ENCODE measurements at places on chromosomes 16 and 17.

DNA sequence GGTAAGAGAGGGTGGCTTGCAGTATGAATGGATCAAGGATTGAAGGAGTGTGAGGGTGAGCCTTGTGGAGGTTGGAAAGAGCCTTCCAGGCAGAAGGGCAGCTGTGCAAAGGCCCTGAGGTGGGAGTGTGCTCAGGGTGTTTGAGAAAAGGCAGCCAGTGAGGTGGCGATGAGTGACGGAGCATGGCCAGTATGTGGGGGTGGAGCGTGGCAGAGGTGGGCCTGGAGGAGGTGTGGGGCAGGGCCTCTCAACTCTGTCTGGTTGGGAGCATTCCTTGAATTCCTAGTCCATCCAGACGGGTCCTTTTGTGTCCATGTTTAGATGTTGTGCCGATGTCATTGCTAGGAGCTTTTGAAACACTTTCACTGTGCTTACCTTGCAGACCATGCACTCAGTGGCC is 51.3 kb downstream of the EPN2 start:
- DNase-seq, result no peak

GRCh38 chr17:76845541-76846017 is 22.6 kb upstream of the MGAT5B start:
- DNase-seq, result no peak

DNA sequence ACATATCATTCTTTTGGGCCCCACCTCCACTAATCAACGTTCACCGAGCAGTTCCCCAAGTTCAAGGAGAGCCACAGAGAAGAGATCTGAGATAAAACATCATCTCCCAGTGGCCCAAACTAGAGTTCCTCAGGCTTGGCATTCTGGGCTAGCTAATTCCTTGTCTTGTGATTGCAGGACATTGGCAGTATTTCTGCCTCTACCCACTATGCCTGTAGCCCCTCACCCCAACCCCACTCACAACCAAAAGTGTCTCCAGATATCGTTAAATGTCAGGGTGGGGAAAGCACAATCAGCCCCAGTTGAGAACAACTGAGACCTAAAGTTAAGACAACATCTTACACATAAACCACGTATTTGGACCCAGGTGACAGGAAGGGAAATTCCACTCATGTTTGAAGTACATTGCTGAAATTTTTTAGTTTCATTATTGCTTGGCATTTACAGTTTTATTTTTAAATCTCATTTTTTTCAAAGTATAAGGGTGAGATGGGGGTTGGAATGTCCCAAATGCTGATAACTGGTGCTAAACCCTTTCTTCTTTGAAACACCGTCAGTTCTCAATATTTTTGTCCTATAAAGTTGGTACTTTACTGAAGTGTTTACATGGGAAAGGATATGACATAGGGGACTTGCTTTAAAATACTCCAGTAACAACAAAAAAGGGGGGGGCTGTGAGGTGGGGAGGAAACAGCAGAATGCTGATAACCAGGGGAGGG is 13.6 kb downstream of the ZC3H7A start:
- DNase-seq, result no peak

GRCh38 chr16:70665806-70666735 is 19.7 kb downstream of the IL34 start:
- DNase-seq, result no peak

GRCh38 chr17:5362162-5362811 is 57.2 kb downstream of the NUP88 start:
- no peak for DNase-seq

GRCh38 chr17:51398687-51399086 is 138.3 kb downstream of the UTP18 start:
- no peak for DNase-seq

DNA sequence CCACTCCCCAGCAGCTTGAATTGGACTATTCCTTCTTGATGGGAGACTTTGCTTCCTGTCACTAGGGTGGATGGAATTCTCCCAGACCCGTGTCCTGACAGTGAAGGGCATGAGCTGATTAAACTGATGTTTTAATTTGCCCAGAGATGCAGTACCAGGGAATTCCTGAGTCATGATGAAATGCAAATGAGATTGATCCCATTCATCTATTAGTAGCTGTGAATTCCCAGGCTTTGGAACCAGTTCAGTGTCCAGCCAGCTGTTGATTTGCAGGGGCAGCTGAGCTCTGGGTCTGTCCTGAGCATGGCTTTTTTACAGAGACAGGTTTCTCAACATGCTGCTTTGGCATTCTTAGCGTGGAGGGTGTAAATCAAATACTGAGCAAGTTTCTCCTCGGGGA is 157.9 kb downstream of the PITPNC1 start:
- DNase-seq, result no peak

DNA sequence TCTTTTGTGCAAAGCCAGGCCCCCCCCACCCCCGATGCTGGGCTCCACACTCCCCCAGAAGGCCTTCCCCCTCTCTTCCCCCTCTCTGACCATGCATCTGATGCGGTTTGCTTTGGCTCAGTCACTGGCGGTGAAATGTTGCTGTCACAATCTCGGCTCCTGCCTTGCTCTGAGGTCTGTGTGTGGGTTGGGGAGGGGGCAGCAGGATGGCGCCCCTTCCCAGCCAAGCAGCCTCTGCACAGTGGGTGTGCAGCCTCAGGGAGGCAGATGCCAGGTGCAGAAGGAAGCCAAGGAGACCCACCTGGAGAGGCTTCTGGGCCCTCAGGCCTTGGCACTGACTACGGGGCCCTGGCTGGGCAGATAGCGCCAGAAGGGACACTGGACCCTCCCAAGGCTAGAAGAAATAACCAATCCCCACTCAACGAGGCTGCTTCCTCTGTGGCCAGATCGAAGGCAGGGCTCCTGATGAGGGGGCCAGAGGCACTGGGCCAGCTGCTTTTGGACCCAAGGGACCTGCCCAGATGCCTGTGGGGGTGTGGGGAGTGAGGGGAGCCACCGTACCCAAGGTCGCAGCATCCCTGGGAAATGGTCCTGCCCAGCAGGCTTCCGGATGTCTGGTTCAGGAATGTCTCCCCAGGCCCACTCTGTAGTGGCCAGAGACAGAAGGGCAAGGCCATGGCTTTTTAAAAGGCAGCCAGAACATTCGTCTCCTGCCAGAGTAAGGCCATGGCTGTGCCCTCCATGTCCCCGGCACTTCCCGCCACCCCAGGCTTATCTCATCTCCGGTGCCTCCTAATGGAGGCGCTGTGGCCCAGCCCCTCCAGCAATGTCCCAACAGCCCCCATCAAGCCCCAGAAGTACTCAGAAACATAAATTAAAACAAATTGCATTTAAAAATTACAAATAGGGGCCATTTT is 43.4 kb upstream of the SLC38A10 start:
- DNase-seq, result no peak

GRCh38 chr17:80323982-80324381 is 63.3 kb downstream of the RNF213 start:
- DNase-seq, result no peak

- DNase-seq, result no peak
These were observed 315.6 kb downstream of the WWOX start for GRCh38 chr16:78415013-78415412.

DNA sequence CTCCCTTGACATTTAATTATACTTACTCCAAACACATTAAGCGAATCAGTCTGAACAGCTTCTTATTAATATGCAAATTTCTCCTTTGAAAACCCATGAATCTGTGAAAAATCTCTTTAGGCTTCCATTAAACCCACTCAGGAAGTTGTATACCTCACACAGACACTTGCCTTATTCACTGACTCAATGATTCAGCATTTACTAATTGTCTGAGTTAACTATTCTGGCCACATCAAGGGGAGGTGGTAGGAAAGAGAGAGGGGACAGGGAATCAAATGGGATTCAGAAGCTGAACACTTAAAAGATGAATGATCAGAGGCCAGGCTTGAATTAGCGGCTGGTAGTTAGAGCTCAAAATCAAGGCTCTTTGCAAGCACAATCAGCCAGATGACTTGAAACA is 70.0 kb downstream of the HS3ST3A1 start:
- DNase-seq, result no peak

- DNase-seq, result no peak
These were observed 27.6 kb upstream of the KPNB1 start for GRCh38 chr17:47622180-47622549.

DNA sequence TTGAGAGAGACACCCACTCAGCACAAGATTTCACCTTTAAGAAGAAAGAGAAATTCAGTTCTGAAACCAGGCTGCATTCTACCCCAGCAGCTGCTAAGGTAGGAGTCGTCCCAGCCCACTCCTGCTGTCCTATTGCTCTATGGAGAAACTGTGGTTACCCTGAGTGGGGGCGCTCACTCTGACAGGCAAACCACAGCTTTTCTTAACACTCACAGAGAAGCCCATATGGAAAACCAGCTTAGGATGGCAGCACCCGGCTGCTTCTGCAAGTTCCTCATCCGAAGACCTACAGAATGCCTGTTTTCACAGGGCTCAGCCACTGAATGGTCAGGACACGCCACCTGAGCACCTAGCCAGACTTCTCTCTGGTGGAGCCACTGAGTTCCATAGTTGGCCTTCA is 7.5 kb downstream of the ATP5PD start:
- DNase-seq, result no peak

- DNase-seq, result no peak
These were observed 54.6 kb downstream of the GPRC5B start for GRCh38 chr16:19829844-19830692.

- no peak for DNase-seq
These were observed 2.0 kb downstream of the AKAP10 start for GRCh38 chr17:19975601-19976000.

DNA sequence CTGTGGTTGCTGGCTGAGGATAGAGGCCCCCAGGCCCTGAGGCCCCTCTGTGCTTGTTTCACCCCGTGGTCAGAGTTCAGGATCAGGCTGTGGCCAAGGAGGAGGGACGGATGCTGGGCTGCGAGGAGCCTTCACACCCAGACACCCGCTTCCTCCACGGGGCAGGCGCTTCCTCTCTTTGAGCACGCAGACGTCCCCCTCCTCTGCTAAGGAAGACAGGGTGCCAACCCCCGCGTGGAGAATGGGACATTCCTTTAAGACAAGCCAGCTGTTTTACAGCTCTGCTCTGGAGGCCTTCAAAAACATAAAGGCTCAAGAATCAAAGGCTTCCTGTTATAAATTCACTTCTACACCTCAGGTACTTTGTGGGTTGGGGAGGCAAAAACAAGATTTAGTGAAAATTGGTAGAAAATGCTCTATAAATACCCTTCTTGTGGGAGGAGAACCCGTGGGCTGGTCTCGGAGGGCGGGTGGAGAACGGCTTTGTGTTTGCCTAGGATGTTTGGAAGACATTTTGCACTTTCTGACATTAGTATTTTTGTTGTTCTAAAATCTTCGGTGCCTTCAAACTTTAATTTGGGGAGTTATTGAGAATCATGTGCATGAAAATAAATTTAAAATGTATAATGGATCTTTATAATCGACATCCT is 60.8 kb upstream of the FOXF1 start:
- no peak for DNase-seq

- no peak for DNase-seq
These were observed 7.3 kb downstream of the FLCN start for GRCh38 chr17:17229416-17230384.

- no peak for DNase-seq
These were observed 223.1 kb downstream of the SEC14L1 start for GRCh38 chr17:77363821-77364361.

DNA sequence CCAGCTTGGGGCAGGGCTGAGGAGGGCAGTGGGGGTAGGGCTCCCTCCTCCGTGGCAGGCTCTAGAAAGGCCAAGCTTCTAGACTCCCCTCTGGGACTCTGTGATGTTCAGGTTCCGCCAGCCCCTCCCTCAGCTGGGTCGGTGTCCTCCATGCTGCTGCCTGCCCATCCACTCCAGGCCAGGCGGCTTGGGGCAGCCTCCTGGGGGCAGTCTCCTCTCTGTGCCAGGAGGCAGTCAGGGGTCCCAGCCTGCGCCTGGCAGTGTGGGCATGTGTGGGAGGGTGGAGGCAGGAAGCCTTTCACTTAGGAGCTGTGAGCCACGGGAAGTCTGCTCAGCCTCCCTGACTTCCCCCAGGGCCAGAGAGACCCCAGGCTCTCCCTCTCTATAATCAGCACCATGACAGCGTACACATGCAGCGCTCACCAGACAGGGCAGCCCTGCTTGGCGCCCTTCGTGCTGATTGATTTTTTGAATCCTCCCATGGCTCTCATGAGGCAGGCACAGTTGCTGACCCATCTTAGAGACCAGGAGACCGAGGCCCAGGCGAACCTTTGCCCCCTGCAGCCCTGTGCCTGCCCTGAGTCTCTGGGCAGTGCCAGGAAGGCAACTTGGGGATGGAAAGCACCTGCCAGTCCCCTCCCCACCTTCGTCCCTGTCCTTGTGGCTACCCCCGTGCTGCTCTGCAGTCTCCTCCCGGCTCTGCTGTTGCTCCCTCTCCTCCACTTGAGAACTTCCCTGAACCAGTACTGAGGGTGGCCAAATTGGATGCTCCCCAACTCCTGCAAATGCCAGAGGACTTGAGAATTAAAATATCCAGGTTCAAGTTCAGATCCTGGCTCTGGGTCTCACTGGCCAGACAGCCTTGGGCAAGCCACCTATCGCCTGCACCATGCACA is 234.7 kb upstream of the GSE1 start:
- no peak for DNase-seq

DNA sequence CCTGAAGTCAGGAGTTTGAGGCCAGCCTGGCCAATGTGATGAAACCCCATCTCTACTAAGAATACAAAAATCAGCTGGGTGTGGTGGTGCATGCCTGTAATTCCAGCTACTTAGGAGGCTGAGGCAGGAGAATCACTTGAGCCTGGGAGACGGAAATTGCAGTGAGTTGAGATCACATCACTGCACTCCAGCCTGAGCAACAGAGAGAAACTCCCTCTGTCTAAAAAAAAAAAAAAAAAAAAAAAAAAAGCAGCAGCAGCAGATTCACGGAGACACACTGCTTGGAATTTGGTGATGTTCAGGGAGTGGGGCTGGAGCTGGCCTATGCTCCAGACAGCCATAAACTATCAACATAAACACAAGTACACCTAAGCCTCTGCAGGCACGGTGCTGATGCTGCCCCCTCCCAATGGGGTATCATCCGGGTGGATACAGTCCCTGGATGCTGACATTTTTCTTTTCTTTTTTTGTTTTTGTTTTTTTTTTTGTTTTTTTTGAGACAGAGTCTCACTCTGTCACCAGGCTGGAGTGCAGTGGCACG is 39.6 kb upstream of the RHOT1 start:
- DNase-seq, result no peak

- no peak for DNase-seq
These were observed at the start of gene SPN for GRCh38 chr16:29663016-29663806. TSS of gene SPN (plus strand) at chr16:29663247. CDS start at chr16:29663729, 482 bp downstream.

DNA sequence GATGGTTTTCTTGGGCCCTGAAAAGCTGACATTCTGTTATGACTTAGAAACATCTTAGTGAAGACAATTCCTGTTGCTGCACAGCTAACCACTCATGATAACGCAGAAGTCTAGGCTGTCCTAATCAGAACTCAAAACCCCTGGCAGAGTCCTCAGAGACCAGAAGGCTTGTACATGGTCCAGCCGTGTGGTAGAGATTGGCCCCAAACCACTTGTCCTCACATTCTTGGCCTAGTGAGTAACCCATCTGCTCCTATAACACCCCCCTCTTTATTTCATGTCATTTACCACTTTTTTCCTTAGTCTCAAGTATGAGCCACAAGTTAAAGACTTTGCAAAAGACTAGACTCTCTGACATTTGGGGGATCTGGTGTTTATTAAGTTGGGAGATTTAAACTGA is 116.5 kb upstream of the ADAMTS18 start:
- DNase-seq, result no peak

- no peak for DNase-seq
These were observed 744 bp downstream of the SALL1 start for GRCh38 chr16:51150165-51150887.

All from NCI-H1092 treated with DMSO at 0.1 percent for 48 hours (cell line).